Activated T-cell treated with anti-CD3 and anti-CD28 coated beads for 24 hours (primary cell): ENCODE measurements at places on chromosomes 2 and 18.

DNA sequence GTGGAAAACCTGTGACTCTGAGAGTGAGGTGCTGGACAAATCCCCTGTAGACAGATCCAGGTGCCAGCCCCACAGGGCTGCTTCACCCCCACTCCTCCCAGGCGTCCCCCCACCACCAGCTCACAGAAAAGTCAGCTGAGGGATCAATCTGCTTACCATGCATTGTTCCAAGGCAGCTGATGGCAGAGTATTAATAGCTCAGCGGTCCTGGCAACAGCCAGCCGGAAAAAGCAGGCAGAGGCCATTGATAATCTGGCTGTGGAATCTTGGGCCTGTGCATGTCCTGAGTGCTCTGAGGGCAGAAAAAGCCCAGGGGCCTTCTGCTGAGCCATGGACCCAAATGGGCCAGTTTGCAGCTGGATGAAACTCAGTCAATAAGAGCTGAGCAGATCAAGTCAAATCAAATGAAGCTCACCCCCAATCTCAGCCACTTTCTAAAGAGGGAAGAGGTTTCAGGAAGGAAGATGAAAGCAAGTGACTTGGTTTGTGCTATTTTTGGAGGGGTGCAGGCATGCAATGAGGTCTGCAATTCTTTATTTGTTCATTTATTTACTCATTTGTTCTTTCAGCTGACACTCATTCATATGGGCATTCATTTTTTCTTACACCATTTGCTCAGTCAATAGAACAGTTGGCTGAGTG lies 63.4 kb downstream of the GYPC start:
- DNase-seq, result no peak

GRCh38 chr2:173122936-173123335 lies 47.3 kb downstream of the MAP3K20 start:
- no peak for DNase-seq

DNA sequence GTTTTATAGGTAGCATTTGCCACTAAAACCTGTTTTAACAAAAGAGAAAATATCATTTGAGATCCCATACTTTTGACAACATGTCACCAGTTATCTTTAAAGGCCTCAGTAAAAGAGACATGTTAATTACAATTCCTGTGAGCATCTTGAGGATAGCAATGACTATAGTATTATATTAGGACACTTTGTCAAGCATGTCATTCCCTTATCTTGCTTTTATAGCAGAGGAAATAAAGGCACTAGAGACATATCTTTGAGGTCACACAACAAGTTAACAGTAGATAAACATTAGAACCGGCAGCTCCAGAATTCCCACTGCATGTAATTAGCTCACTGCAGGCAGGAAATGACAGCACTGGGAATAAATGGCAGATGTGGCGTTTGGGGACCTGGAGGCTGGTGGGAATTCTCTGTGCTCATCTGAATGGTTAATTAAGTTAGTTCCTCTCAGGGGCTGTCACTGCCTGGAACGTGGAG lies 25.9 kb downstream of the LYPD6B start:
- DNase-seq, result no peak

DNA sequence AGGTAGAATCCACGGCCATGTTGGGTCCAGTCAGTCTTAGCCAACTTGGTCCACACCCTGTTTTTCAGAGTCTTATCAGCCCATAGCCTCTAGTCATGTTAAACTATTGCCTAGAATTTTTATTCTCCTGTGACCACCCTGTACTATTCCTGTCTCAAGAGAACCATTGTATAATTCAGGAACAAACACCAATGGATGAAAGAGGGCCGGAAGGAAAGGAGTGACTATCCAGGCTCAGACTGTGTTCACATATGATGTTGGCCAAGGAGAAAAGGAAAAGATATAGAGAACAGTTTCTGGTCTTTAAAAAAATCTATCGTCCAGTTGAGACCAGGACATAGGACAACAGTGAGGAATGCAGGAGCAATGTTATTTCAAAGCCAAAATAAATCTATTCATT lies 82.9 kb upstream of the SETBP1 start:
- DNase-seq, result no peak

GRCh38 chr2:218292048-218293014 lies at the start of gene TMBIM1:
TSS of gene TMBIM1 (minus strand) at chr2:218292503. CDS start at chr2:218282141, 10,362 bp downstream.
- peak; percentile 74 for DNase-seq

DNA sequence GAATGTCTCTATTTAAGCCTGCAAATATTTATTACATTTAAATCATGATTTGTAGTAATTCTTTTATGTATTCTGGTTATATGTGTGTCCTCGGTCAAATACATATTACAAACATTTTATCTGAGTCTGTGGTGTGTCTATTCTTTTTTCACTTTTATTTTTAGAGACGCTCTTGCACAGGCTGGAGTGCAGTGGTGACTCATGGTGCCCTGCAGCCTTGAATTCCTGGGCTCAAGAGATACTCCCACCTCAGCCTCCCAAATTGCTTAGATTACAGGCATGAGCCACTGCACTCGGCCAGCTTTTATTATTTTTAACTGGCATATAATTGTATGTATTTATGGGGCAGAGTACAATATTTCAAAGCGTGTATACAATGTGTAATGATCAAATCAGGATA lies 47.5 kb downstream of the ARID5A start:
- DNase-seq, result no peak
